Activated naive CD4-positive, alpha-beta T cell treated with anti-CD3 and anti-CD28 coated beads for 36 hours (primary cell): ENCODE measurements at places on chromosomes 1 and 21.

DNA sequence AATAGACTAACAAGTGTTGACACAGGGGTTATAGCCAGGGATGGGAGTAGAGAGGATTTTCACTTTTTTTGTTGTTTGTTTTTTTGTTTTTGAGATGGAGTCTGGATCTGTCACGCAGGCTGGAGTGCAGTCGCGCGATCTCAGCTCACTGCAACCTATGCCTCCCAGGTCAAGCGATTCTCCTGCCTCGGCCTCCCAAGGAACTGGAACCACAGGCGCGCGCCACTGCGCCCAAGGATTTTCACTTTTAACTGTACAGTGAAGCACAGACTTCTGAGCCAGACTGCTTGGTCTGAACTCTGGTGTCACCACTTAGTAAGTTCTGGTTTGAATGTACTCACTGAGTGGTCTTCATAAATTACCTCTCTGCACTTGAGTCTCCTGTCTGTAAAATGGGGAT lies 40.2 kb upstream of the WASF2 start:
- no peak for DNase-seq

GRCh38 chr1:32208891-32209328 lies at the start of gene DCDC2B:
Gene DCDC2B, plus strand, starts transcription at chr1:32209089. Its CDS starts 5 bp downstream, at chr1:32209094.
- no peak for DNase-seq

GRCh38 chr1:182303778-182304177 lies 87.8 kb downstream of the GLUL start:
- no peak for DNase-seq

- DNase-seq = no peak
These were observed 210.9 kb downstream of the TRABD2B start for GRCh38 chr1:47786316-47786715.

GRCh38 chr21:44603109-44603875 lies 2.9 kb downstream of the KRTAP10-7 start:
- no peak for DNase-seq

DNA sequence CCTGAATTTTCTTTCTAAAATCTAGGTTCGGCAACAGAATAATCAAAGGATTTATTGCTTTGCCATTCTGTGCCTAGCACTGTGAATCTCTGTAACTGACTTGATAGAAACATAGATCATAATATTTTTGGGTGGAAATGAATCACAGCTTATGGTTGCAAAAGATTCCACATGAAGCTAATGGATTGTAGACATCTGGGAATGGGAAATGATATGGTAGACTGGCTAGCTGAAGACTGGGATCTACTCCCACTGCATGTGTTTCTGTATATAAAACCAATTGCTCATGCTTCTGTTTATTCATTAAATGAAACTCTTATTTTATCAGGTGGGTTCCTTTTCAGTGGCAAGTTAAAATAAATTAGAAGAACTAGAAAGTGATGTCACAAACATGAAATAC lies 395.6 kb downstream of the ST6GALNAC3 start:
- no peak for DNase-seq

- DNase-seq = no peak
These were observed 3.2 kb upstream of the KIAA0040 start for GRCh38 chr1:175195798-175196197.

- DNase-seq = no peak
These were observed 947 bp upstream of the RIT1 start for GRCh38 chr1:155912056-155912536.

DNA sequence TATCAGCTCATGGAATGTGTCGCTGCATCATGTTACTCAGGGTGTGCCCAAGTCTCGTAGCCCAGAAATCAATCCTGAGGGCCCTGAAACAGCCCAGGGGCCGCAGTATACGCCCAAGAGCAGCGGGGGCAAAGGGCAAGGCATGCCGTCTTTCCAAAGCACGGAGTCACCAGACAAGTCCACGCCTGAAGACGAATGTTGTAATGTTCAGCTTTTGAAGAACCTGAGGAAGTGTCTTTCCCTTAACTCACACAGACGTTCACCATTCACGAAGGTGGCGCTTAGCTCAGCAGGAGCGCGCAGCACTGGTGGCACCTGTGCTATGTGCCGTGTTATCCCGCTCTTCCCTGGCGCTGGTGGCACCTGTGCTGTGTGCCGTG lies 18.8 kb upstream of the PWP2 start:
- DNase-seq = no peak

DNA sequence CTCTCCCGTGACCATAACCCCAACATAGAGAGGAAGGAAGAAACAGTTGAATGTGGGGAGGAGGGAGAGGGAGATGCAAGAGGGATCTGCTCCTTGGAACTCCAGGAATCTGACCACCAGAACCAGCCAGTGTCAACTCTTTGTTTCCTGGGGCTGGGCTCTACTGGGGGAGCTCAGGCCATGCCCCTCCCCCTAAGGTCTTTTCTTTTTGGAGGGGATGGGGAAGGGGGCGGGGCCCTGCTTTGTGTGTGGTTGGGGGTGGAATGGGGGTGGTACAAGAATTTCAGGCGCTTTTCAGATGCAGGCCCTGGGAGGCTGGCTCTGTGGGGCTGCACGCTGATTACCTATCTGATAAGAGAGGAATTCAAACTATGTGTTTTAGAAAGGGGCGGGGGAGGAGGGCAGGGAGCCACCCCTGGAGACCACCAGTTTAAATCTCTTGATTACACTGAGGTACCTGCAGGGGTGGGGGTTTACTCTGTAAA lies 8.3 kb downstream of the LIN28A start:
- DNase-seq = no peak

DNA sequence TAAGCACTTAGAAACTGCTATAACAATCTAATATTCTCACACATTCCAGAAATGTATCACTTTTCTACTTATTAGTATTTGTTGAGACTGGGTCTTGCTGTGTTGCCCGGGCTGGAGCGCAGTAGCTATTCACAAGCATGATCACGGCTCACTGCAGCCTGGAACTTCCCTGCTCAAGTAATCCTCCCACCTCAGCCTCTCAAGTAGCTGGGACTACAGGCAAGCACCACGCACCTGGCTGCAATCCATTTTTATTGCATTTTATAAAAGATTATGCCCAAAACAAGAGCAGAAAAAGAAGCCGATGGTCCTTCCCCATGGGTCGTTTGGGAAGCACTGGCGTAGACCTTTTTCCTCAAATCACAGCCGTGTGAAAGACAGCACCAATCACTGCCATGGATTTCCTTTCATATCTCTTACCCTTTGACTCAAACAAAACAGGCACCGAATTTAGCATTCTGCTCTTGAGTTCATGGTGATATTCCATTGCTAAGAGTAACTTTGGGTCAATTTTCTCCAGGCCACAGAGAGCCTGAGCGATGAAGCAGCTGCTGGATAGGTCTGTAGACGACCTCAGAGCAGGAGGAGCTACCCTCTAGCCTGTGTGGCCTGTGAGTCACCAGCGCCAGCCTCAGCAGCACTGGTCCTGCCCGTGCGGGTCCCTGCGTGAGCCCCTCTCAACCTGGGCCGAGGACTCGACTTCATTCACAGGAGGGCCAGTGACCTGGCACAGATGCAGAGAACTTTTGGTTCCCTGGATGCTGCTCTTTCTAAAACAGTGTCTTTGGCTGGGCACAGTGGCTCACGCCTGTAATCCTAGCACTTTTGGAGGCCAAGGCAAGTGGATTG lies 80.8 kb downstream of the PIK3CD start:
- no peak for DNase-seq

DNA sequence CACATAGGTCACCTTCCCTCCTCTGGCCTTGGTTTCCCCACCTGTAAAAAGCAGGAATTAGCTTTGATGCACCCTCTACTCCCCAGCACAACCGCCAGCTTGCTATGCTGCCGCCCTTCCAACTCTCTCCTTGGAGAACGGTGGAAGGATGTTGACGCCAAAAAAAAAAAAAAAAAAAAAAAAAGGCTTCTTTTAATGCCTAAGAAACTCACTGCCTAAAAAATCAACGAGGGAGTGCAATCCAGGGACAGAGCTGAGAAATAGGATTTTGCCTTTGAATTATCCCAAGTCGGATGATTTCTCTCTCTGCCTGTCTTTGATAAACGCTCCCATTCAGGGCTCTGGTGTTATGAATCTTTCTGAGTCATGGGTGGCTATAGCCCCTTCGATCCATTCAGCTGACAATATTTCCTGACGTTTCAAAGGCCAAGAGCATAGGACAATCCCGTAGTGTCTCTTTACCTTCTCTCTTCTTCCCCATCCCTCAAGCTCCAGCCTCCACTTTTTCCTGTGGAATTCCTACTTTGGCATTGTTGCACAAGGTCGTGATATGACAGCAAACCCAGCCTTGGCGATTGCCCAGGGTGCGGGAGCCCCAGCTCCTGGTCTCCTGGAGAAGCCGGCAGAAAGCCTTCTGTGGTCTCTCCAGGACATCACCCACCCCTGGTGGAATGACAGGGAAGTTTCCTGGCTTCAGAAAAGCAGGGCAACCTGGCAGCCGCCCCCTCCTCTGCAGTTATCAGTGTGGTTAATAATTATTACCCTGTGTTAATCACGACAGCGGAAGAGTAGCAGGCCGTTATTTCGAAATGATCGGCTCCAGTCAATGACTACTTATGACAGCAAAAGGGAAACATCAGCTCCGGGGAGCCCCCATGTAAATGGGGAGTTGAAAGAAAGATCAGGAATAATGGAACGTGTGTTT lies 8.0 kb upstream of the PLXNA2 start:
- DNase-seq = no peak

- DNase-seq = no peak
These were observed 103.4 kb downstream of the PAX7 start for GRCh38 chr1:18734001-18734400.

GRCh38 chr1:14513111-14513510 lies 85.4 kb upstream of the KAZN start:
- DNase-seq = no peak

DNA sequence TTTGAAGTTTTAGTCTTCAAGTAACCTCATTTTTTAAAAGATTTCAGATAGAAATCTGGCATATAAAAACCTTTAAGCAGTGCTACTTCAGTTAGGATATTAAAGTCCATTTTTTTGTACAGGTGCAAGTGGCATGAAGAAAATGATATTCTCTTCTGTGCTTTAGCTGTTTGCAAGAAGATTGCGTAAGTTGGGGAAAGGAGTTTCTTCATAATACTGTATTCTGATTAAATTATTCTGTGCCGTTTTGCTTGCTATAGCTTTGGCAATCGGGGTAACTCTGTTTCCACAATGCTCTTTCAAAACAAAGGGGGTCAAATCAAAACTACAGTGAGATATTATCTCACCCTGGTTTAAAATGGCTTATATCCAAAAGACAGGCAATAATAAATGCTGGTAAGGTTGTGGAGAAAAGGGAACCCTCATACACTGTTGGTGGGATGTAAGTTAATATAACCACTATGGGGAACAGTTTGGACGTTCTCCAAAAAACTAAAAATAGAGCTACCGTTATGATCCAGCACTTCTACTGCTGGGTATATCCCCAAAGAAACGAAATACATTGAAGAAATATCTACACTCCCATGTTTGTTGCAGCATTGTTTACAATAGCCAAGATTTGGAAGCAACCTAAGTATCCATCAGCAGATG lies 27.1 kb downstream of the MAEL start:
- DNase-seq = no peak

GRCh38 chr1:19468397-19468956 lies 16.9 kb downstream of the CAPZB start:
- DNase-seq = peak; percentile 87

GRCh38 chr1:10753299-10753698 lies 43.1 kb downstream of the CASZ1 start:
- peak; percentile 14 for DNase-seq

GRCh38 chr1:224637515-224637914 lies 21.4 kb downstream of the CNIH3 start:
- no peak for DNase-seq

DNA sequence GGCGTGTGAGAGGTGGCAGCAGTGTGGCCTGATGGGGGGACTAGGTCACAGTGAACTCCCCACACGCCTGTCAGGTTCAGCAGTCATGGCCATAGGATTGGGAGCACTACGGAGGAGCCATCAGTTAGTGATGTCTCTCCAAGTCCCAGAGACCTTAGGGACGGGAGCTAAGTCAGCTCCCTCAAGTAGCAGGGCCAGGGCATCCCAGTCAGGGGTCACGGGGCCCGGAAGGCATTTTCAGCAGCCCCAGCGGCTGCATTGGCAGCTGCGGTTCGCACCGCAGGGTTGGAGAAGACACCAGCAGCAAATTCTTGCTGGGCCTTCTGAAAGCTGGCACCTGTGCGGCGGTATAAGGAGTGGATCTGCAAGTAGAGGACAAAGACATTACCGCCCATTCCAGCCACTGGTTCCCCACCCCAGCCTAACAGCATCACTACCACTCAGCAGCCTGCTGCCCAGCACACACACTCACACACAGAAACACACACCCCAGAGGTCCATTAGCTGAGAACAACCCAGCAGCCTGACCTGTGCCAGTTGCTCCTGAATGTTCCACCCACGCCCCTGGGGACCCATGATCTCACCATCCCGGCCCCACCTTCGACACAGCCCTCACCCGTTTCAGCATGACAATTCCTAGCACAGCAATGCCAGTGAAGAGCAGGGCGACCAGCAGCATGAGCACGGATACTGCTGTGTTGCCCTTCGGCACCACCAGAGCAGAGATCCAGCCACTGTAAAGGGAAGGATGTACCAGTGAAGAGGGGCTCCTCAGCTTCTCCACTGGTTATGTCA lies 972 bp upstream of the ENTREP3 start:
- no peak for DNase-seq

- peak; percentile 30 for DNase-seq
These were observed 788 bp upstream of the EDEM3 start for GRCh38 chr1:184755226-184756065.

- no peak for DNase-seq
These were observed 60.4 kb downstream of the OBSCN start for GRCh38 chr1:228267962-228268880.

- DNase-seq = no peak
These were observed 73.3 kb downstream of the NUP210L start for GRCh38 chr1:154081386-154082126.

- DNase-seq = no peak
These were observed 190.7 kb downstream of the CENPF start for GRCh38 chr1:214793708-214794107.

DNA sequence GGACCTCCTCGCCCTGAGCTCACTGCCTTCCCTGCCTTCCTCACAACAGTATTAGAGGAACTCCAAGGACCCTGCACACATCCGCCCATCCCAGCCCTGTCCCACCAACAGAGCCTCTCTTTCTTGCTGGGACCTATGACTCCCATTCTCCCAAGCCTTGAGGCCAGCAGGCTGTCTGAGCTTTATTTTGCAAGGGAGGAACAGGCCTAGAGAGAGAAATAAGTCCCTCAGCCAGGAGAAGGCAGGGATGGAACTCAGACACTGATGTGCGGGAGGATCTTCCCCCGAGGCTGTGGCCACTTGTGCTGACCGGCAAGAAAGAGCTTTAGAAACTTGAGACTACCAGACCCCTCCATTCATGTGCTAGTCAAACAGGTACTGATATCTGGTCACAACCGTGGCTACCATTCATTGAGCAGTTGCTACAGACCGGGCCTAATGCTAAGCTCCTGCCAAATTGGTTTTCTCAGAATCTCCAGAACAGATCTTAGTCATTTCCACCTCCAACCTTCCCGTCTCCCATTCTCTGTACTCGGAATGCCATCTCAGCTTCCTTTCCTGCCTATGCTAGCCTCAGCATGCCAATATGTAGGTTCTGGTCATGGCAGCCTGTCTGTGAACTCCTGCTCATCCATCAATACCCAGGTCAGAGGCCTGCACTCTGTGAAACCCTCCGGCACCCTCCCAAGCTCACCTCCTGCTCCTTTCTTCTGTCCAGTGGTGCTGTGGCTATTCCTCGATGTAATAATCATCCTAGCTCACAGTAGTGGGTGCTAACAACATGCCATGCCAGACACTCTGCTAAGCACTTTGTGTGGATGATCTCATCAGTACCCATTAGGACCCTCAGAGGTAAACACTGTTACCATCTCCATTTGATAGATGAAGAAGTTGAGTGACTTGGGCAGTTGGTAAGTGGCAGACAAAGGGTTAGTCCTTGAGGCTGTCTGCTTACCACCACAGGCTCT lies 3.8 kb downstream of the TMEM54 start:
- DNase-seq = no peak

- no peak for DNase-seq
These were observed at the start of gene OR2T1 for GRCh38 chr1:248402748-248403147. Gene OR2T1, plus strand, starts transcription at chr1:248403048. Its CDS starts 3,100 bp downstream, at chr1:248406148.
